HuH-7 (cell line): ENCODE measurements at places on chromosomes 5 and 9.

DNA sequence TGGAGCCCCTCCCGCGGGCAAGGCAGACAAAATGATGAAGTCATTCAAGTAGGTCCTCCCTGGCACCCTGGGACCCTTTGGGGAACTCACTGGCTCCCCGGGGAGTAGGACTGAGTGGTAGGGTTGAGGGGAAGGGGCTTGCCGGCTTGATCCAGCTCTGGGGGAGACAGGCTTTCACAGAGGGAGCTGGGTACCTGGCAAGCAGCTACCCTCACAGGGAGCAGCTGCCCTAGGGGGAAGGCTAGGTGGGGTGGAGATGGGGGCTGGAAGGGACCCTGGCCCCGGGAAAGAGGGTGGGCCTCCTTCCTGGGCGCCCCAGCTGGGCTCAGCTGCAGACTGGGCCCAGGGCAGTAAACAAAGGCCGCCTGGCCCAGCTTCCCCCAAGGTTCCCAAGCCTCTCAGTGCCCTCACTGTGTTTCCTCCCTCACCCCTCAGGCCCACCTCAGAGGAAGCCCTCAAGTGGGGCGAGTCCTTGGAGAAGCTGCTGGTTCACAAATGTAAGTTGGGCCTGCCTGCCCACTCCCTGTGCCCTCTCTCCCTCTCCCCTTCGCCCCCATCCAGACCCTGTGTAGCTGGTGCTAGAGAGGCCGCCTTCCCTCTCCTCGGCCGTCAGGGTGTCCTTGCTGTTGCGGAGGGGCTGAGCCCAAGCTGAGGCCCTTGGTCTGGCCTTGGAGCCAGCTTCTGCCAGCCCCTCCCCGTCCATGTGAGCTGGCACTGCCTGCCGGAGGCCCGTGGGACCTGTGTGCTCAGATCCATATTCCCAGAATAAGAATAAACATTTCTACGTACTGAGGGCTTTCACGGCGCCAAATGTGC is 131.2 kb downstream of the RGS3 start:
- DNase-seq = no peak

GRCh38 chr5:136023958-136024541 is 4.7 kb upstream of the TGFBI start:
- DNase-seq = no peak

DNA sequence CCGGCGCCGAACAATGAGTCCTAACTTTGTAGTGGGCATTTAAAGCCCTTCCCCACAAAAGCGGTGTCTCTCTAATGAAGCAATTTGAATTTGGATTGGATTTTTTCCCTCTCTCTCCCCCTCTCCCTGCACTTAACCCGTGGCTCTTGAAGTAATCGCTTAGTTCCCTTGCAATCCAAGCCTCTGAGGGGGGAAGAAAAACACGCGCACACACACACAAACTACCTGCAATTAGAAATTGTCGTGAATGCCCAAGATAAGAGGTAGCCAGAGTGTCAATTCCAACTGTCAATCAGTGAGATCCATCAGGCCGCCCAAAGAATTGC is 1.2 kb downstream of the LHX6 start:
- DNase-seq = no peak

DNA sequence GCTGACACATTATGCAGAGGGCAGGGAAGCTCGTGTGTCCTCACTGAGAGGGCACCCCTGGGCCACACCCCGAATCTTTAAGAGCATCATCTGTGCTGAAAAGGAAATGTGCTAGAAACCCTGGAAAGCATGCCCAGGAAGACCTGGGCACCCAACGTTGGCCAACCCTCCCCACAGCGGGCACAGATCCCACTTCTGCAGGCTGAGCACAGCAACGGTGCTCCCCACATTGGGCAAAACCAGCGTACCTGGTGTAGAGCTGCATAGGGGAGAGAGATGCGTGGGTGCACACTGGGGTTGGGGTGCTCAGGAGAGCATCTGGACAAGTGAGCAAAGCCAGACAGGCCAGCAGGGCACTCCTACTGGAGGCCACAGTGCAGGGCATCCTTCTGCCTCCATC is 32.6 kb downstream of the ROR2 start:
- no peak for DNase-seq

GRCh38 chr5:74460694-74461093 is 179.8 kb downstream of the ENC1 start:
- no peak for DNase-seq

DNA sequence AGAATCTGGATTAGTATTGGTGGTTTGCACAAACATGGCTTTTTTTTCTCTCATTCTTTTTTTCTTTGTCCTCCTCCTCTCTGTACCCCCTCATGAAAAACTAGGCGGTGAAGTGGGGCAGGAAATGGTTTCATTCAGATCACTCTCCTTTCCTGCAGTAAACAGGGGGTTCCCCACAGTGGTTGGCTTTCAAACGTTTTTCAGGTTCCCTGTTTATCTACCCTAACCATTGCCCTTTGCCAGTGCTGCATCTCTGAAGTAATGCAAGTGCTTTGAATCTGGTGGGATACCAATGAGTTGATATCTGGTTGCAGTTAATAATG is 29.8 kb downstream of the NR4A3 start:
- DNase-seq = no peak

GRCh38 chr5:62333250-62333794 is 27.3 kb downstream of the KIF2A start:
- DNase-seq = no peak

GRCh38 chr5:10116594-10116993 is 133.1 kb downstream of the ATPSCKMT start:
- no peak for DNase-seq

- DNase-seq = no peak
These were observed 632.3 kb downstream of the CCDC171 start for GRCh38 chr9:16184964-16185646.

GRCh38 chr5:53882676-53883031 is 322.2 kb downstream of the NDUFS4 start:
- no peak for DNase-seq

DNA sequence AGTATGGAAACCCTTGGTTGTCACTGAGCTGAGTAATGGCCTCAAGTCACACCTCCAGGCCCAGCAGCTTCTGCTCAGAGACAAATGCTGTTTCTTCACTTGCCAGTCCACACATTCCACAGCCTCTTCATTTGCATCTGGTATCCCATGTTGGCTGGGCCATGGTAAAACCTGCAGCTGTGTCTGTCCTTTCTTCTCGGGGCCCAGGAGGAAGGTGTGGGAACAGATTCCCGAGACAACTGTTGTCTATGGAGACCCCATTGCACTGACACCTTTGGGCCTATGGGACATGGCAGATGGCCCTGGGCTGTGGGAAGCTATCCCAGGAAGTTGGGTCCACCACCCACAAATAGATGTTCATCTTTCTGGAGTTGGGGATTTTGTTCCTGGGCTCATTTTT is 85.1 kb downstream of the MACROH2A1 start:
- no peak for DNase-seq

DNA sequence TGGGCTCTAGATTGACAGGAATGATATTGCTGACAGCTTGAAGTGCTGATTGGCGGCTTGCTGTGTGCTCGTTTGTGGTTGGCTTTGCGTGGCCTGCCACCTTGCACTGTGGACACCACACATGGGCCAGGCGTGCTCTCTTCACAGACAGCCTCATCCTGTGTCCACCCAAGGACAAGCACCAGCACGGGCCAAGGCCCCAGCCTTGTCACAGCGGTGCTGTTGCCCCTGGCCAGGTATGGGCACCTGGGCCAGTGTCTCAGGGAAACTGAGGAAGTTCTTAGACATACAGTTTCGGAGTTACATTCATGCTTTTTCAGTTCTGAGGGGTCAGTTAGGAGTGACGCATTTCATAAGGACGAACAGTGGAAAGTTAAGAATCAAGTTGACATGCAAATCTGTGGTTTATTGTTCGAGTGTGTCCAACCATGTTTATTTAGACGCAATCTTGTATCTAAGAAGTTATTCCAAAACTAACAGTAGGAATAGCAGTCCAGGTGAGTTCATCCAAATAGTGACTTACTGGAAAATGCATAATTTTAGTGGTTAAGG is 125.9 kb downstream of the EHMT1 start:
- DNase-seq = no peak

DNA sequence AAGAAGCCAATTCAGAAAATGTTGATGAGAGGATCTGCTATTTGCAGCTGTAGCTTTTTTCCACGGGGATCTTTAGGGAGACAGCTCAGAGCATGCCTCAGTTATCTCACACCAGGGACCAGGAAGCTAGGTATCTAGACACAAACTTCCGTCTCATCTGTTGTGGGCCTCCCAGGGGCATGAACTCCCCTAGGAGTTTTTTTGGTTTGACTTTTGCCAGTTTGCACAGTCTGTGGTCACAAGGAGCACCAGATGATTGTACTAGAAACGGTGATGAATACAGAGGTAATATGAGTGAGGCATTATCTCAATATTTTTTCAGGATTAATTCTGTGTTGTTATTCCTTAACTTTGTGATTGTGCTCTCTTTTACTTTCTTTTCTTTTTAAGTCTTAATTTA is 533.2 kb upstream of the SEMA6A start:
- DNase-seq = no peak

DNA sequence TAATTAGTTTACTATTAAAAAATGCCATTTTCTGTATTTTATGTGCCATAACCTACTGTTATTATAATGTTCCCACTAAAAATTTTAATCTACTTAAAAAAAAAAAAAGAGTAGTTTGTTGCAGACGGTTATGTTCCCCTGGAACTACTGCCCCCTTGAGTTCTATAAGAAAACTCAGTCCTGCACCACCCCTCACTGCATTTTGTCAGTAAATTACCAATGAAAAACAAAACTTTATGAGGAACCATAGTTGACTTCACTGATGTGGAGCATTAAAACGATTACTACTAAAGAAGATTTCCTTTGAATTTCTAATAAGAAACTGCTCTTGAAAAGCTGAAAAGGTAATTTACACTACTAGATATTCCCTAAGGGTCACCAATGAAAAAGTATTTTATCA is 288.7 kb downstream of the FBXL17 start:
- peak; percentile 8 for DNase-seq

- no peak for DNase-seq
These were observed 264.7 kb downstream of the NPR3 start for GRCh38 chr5:32975656-32976375.

- peak; percentile 54 for DNase-seq
These were observed 232.8 kb upstream of the PTGER4 start for GRCh38 chr5:40446910-40447309.

- peak; percentile 16 for DNase-seq
These were observed 5.9 kb upstream of the ACO1 start for GRCh38 chr9:32378496-32378895.

DNA sequence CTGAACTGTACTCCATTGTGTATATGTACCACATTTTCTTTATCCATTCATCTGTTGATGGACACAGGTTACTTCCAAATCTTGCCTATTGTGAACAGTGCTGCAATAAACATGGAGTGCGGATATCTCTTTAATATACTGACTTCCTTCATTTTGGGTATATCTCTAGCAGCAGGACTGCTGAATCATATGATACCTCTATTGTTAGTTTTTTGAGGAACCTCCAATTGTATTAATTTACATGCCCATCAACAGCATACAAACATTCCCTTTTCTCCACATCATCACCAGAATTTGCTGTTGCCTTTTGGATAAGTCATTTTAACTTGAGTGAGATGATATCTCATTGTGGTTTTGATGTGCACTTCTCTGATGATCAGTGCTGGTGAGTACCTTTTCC is 81.8 kb upstream of the FAM120A start:
- DNase-seq = no peak

GRCh38 chr5:107781451-107781850 is 110.7 kb upstream of the EFNA5 start:
- no peak for DNase-seq

- no peak for DNase-seq
These were observed 542.4 kb upstream of the RGMB start for GRCh38 chr5:98231089-98231488.

GRCh38 chr5:86320266-86320665 is 297.5 kb upstream of the COX7C start:
- no peak for DNase-seq

- DNase-seq = no peak
These were observed 6.4 kb upstream of the RNU6ATAC start for GRCh38 chr9:134170532-134171315.

- DNase-seq = no peak
These were observed 74.2 kb upstream of the SLC12A2 start for GRCh38 chr5:128009403-128009802.

DNA sequence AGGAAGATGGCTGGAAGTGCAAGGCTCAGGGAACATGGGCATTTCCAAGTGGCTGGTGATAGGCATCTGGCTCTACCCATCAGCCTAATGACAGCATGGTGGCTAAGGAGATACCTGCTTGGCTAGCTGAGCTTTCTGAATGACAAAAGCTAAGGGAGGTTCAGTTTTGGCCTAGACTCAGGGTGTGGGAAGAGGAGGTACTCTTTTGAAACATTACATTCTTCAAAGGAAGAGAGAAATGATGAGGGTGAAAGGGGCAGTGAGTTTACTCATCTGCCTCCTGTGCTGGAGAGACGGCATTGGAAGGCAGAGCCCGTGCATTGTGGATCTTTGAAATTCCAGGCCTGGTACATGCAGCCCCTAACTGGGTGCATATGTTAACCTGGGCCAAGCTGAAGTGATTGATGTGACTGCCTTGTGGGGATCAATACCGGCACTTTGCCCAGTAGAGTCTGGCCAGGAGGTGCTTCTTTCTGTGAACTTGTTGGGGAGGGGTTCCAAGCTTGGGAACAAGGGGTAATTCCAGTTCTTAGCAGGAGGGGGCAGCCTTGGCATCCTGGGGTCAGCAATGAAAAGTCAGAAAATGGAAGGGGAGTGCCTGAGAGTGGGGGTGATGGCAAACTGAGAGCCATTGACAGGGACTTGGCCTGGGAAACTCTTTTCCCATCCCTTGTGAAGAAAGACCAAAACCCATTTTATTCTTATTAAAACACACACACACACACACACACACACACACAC is 108.6 kb downstream of the ACER2 start:
- DNase-seq = peak; percentile 7

GRCh38 chr9:79233542-79233941 is 338.2 kb upstream of the TLE4 start:
- peak; percentile 18 for DNase-seq

- DNase-seq = no peak
These were observed 151.1 kb upstream of the MPDZ start for GRCh38 chr9:13430368-13431221.

DNA sequence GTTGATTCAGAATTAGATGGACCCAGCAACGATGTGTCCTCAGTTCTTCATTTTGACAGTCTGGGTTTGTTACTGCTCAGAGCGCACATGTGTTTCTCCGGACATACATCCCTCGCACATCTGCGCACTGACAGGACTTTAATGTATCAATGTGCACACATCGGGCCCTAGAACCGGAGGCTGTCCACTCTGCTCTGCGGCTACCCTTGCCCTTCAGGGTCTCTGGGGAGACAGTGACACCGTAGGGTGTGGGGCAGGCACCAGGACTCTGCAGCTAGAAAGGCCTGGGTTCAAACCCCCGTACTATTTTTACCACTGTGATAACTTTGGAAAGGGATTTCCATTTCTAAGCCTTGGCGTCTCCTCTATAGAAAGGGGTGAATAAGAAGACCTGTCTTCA is 23.5 kb upstream of the LPCAT1 start:
- no peak for DNase-seq

GRCh38 chr5:84450617-84451414 is 66.1 kb upstream of the EDIL3 start:
- DNase-seq = no peak

- DNase-seq = no peak
These were observed 28.4 kb upstream of the RNF130 start for GRCh38 chr5:180099733-180100611.
